ENCODE measurements at places on chromosomes 4 and X. TPM values are rescaled to one million over a fixed set of nuclear protein-coding genes. Genes with fewer than 3 reads are reported as not detected.

Gene PTPN13
- 10.2 TPM for polyA plus RNA-seq

Gene ZMYM3
- 9.7 TPM for polyA plus RNA-seq

Gene FDCSP
- not detected for polyA plus RNA-seq

Gene ODAM
- 4.0 TPM for polyA plus RNA-seq

Gene UGT2B10
- not detected for polyA plus RNA-seq

Gene GPR50
- not detected for polyA plus RNA-seq

Gene GPC4
- 19.5 TPM for polyA plus RNA-seq

Data from kidney (tissue), 22 donors.